ENCODE measurements at places on chromosomes 11 and 22.

- no peak for DNase-seq
These were observed 2.3 kb upstream of the PTS start for GRCh38 chr11:112223754-112224532.

- no peak for DNase-seq
These were observed 75.5 kb downstream of the MICAL2 start for GRCh38 chr11:12185914-12186313.

- no peak for DNase-seq
These were observed 36.6 kb upstream of the GRAMD1B start for GRCh38 chr11:123393312-123393927.

DNA sequence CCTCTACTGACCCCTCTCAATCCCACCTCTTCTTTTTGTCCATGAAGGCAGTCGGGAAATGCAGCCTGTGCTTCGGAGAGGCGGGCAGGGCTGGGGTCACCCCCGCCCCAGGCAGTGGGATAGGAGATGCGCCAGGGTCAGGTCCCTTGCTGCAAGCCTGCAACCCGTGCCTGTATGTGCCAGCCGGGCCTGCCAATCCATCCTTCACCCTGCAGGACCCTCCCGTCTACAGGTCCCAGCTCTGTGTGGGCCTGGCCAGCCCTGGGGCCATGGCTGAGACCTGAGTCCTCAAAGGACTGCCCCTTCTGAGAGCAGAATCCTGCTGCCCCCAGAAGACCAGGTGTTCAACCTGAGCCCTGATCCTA is 10.9 kb downstream of the ASCL2 start:
- DNase-seq = no peak

DNA sequence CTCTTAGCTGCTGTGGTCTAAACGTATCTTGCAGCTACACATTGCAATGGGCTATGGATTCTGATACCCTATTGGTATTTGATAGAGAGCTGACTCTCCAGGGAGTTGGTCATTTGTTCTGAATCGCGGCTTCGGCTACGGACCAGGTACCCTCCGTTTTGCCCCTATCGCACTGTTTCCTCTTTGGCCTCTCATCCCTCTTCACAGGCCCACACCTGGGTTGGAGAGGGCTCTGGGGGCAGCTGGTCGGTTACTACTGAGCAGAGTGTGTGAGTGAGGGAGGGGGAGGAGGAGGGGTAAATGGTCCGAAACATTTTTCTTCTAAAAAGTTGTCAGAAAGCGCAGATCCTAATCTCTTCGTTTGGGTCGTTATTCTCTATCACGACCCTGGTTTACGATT is 48.8 kb upstream of the HSD17B12 start:
- DNase-seq = no peak

DNA sequence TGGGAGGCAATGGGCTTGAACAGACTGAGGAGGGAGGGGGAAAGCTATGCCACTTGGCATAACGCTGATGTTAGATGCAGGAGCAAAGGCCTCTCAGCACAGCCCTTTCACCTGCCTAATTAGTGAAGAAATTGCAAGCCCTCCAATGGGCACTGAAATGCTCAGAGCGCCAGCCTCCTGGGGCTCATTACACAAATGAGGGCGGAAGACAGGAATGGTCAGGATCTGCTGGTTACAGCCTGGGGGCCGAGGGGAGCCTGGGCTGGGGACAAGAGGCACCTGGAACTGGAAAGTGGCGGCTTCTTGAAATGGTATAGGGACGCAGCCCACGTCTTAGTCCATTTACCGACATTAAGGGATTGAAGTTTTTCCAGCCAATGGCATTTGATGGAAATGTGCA is 50.2 kb upstream of the PLET1 start:
- DNase-seq = no peak

DNA sequence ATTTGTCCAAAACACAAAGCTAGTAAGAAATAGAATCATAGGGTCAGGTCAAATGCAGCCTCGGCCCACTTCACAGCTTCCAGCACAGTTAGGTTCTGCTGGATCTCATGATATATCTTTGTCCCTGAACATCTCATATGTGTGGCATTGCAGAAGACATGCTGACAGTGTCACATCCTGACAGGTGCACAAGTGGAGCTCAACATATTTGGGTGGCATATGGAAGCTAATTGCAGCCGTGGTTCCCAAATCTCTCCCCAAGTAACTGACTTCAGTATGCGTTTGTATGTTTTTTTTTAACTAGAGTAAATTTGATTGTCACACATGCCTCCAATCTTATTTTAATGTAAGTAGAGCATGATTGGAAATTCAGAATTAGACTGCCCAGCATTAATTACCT is 33.4 kb downstream of the NAV2 start:
- DNase-seq = no peak

DNA sequence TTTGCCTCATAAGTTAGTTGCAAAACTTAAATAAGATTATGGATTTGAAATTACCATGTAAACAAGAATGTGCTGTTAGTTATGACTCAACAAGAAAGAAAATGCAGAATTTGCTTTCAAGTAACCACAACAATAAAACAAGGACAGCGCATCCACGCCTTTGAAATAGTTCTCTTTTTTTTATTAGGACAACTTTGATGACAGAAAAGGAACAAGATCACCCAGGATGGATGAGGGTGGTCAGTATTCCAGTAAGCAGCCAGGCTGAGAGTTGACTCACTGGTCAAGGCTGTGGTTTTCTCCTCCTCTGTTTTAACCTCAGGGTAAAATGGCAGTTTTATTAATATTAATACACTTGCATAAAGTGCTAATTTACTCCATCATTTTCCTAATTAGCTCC is 544.4 kb downstream of the OPCML start:
- DNase-seq = no peak

GRCh38 chr11:86046116-86046515 is 22.8 kb downstream of the PICALM start:
- no peak for DNase-seq

GRCh38 chr11:112315861-112316739 is 55.4 kb upstream of the PLET1 start:
- no peak for DNase-seq

DNA sequence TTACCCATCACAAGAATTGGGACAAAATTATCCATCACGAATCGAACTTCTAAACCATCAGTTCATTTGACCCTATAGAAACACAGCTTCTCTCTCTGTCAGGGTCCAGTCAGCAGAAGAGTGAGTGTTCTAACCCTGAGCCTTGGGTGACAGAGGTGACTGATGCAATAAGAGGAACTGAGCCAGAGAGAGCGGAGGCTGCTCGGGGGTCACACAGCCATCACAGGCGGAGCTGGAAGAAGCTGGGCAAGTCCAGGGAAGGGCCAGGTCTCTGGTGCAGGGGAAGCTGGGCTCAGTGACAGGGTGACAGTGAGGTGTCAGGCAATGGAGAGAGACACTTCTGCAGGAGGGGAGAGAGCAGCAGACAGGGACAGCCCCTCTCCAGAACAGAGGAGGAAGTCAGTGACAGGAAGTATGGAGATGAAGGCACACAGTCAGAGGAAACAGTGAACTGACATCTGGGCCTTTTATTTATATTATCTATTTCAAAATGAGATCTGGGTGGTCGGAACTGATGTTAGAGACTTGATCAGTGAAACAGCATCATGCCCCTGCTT is 184.0 kb upstream of the TBCEL start:
- DNase-seq = no peak

DNA sequence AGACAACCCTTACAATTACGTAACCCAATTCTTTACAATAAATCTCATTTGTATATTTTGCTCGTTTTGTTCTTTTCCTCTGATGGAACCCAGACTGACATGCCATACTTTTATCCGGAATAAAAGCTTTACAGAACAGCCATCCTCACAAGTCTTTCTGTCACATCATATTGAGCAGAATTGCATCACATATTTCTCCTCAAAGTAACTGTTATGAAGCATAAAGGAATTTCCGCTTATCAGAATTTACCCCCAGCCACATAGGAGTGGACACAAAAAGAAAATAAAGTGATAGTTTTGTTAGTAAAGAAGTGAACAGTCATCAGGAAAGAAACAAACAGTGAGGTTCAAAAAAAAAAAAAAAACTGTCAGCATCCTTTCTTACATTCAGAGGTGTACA is 539.5 kb upstream of the LUZP2 start:
- DNase-seq = no peak

DNA sequence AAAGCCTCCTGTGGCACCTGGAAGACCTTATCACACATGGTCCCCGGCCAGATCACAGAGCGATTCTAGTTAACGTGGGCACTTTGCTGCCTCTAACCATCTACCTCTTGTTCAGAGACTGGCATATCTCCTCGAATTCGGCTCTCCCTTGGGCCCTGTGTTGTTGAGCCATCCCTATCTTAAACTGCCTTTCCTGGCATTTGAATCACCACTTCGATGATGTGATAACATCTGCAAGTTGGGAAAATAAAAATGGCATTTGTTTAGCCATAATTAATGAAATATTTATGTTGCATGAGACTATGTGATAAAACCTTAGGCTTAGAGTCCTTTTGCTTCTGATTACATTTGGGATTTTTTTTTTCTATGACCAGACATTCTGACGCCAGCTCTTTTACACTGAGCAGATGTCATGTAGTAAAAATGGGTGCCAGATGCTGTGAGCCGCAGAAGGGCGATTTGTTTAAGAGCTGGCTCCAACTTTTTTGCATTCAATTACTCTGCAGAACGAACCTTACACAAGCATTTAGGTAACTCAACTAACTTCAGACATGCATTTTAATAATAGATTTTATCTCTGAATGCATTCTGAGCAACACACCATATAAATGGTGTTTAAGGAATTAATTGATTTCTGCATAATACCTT is 58.5 kb upstream of the PARVA start:
- DNase-seq = no peak

DNA sequence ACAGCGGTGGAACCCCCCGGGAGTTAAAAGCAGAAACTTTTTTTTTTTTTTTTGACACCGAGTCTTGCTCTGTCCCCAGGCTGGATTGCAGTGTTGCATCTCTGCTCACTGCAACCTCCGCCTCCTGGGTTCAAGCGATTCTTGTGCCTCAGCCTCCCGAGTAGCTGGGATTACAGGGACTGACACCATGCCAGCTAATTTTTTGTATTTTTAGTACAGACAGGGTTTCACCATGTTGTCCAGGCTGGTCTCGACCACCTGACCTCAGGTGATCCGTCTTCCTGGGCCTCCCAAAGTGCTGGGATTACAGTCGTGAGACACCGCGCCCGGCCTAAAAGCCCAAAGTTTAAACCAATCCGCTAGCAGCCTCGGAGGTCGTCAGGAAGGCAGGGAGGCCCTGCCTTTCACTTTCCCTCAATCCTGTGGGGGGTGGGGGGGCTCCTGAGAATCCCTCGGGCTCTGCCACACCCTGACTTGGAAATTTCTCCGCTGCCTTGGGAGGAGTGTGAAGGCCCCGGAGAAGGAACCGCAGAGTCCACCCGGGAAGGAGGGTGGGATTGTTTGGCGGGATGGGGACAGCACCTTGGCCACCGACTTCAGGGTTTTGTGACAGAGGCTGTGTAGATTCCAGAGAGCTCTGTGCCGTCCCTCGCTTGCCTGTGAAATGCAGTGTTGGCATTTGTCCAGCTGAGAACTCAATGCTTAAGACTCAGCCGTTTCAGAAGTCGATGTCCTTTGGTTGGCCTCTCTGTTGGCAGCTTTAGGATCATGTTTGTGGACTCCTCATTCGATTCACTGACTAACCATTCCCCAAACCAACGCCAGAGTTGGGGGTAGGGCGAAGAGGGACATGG is 1.0 kb downstream of the ARHGAP8 start:
- no peak for DNase-seq

DNA sequence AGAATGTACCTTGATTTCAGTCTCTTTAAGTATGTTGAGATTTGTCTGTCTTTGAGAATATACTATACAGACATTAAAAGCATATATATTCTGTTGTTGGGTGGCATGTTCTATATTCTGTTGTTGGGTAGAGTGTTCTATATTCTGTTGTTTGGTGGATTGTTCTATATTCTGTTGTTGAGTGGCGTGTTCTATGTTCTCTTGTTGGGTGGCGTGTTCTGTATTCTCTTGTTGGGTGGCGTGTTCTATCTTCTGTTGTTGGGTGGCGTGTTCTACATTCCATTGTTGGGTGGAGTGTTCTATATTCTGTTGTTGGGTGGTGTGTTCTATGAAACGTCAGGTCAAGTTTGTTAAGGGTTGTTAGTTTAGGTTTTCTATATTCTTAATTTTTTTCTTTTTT is 27.1 kb upstream of the CTTN start:
- DNase-seq = no peak

- no peak for DNase-seq
These were observed 6.2 kb upstream of the UBE4A start for GRCh38 chr11:118353084-118353710.

DNA sequence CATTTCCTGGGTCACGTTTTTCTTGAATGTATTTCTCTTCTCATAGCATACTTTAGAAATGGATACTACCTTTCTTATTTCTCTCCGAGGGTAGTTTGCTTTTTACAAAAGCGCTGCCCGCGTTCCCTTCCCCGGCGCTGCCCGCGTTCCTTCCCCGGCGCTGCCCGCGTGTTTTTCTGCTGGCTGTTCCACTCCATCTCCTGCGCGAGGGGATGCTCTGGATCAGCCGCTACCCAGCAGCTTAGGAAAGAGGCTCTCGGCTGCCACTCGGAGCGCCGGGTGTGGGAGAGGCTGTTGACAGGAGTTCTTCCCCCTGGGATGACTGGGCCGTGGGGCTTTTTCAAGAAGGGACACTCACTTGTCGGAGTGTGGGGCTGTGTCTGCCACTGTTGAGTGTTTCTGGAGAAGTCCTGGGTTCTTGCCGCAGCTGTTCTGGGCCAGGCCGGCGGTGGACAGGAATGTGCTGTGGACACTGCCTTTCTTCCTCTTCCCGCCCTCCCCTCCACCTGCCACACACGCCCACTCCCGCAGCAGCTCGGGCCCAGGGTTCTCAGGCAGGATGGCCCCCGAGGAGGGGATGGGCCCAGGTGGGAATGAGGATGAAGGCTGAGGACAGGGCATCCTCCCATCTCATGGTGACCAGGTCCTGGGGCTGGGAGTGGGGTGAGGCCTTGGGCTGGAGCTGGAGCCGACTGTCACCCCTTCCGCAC is 30.6 kb downstream of the GLB1L2 start:
- DNase-seq = no peak

- DNase-seq = no peak
These were observed 12.7 kb downstream of the MED15 start for GRCh38 chr22:20520093-20520511.

- DNase-seq = no peak
These were observed 117.3 kb downstream of the PARVA start for GRCh38 chr11:12494699-12495098.

DNA sequence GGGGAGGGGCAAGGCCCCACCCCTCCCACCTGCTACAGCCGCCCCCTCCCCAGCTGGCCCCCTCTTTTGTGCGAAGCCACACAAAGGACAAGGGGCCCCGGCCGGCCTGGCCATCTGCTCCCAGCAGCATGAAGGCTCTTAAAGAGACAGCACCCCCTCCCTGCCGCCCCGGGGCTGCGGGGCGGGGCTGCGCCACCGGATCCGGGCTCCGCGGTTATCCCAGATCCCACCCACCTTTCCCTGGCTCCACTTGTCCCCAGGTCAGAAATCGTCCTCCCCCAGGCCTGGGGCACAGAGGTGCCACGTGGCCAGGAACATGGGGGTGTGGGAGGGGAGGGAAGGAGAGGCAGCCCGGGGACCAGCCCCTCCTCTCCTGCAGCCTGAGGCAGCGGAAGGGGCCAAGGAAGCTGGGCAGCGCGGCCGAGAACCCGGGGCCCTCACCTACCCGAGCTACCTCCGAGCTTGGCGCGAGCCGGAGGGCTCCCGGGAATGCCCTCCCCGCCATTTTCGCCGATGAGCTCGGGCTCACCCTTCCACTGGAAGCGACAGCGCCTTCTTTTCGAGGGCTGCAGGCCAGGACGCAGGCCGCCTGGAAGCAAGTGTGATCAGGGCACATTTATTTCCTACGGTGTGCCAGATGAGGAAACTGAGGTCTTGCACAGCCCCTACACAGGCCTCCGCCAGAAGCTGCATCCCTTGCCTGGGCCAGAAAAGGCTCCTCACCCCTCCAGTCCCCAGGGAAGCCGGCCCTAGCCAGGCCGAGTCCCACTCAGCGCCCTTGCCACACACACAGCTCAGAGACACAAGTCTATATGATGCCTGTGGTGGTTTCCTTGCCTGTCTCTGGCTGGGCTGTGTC is 2.5 kb upstream of the RCOR2 start:
- DNase-seq = no peak
